ENCODE measurements at places on chromosomes 4 and X.

DNA sequence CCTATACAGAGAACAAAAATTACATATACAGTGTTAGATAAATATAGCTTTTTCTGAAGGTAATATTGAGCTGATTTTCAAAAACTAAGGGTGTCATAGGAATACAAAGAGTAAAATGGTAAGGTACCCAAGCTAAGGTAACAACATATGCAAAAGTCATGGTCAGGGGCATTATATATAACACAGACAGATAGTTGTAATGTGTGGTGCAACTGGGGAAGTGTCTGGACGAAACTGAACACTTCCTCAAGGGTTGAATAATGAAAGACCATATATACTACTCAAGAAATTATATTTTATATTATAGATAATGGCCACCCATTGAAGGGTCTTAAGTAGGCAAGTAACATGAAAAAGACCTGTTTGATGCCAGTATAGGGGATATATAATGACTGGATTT lies 262.1 kb upstream of the CXXC4 start:
- no peak for DNase-seq

DNA sequence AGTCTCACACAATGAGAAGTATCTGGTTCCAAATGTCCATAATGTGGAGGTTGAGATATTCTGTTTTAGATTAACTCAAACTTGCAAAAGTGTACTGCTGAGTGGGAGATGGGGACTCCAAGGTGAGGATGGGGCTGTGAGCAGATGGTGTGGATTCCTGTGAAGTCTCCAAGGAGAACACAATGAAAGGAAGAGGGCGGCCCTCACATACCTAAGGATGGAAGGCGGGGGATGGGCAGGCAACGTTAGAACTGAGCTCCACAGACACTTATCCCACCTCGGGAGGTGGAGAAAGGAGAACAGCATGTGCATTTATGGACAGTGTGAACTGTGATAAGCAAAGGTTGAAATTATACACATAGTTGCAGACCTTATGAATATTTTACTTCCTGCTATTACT lies 9.9 kb upstream of the SPATA4 start:
- DNase-seq: no peak

- DNase-seq: no peak
Observed at GRCh38 chr4:153126137-153126536, 78.1 kb upstream of the TRIM2 start.

- DNase-seq: no peak
Observed at GRCh38 chrX:133654811-133655210, 239.5 kb upstream of the GPC4 start.

- DNase-seq: no peak
Observed at GRCh38 chr4:15989424-15989823, 26.4 kb upstream of the FGFBP2 start.

Data from omental fat pad (tissue), 4 donors.